ENCODE measurements at places on chromosomes 16 and 17.

GRCh38 chr17:33982909-33983308 is 272.2 kb upstream of the CCL2 start:
- DNase-seq: no peak

DNA sequence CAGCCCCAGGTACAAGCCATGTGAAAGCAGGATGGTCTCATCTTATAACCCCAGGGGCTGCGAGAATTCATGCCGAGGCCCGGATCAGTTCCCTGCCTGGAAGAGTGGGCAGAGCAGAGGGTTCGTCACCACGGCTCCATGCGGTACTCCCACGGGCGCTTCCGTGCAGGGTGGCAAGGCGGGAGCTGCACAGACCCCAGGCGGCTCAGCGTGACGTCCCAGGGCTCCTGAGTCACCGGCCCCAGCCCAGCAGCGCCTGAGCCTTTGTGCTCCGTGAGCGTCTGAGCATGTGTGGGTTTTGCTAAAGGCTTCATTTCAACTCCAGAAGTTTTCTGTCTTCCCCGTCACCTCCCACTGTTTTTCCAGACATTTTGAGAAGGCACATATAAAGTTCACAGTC is 71.2 kb upstream of the CHMP6 start:
- DNase-seq: no peak

GRCh38 chr17:63412234-63412633 is 33.9 kb downstream of the CYB561 start:
- DNase-seq: no peak

GRCh38 chr17:65925606-65926307 is 266.2 kb downstream of the CEP112 start:
- no peak for DNase-seq
